Small intestine (tissue), 16 donors: ENCODE measurements at places on chromosomes 5 and 9.

DNA sequence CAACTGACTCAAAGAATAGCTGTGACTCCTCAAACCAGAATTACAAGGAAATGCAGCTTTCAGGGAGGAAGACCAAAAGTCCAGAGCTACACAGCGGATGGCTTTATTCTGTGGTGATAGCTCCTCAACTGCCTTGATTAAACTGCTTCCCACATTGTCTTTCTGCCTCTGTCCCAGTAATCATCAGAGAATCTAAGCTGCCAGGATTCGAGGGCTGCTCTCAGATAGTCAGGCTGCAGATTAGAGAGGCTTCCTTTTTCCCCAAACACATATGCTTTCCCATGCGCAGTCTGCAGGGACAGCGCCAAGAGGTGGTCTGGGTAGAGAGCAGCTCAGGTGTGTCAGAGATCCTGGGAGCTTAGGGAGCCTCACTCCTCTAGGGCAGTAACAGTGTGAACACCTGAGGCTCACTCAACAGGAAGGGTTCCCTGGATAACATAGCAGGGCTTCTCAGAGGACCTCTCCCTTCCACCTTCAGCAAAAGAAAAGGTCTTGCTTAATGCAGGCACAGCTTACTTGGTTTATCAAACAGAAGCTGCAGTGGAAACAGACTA, 439.9 kb upstream of the TLE4 start:
- no peak for DNase-seq

GRCh38 chr5:79255786-79256557, 20.0 kb downstream of the JMY start:
- DNase-seq: peak; percentile 42

GRCh38 chr5:36944607-36945225, 68.1 kb downstream of the NIPBL start:
- DNase-seq: peak; percentile 45

DNA sequence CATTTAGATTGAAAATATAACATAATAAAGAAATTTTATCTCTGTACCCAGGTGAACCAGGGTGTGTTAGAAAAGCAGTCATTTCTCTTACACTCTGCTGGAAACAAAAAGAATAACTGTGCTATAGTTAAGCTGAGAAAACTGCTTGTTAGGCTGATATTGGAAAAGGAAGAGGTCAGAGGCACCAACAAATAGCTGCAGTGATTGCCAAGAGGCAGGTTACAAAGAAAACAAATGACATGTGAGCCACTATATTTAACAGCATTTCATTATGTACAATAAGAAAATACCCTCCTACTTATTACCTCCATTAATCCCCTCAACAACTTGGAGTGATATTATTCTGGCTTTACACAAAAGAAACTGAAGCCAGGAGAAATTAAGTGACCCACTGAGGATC, 607.9 kb upstream of the TLE4 start:
- no peak for DNase-seq

GRCh38 chr9:133863257-133863592, 125.1 kb upstream of the SARDH start:
- DNase-seq: no peak

GRCh38 chr5:115050866-115051265, 118.8 kb downstream of the TRIM36 start:
- no peak for DNase-seq

DNA sequence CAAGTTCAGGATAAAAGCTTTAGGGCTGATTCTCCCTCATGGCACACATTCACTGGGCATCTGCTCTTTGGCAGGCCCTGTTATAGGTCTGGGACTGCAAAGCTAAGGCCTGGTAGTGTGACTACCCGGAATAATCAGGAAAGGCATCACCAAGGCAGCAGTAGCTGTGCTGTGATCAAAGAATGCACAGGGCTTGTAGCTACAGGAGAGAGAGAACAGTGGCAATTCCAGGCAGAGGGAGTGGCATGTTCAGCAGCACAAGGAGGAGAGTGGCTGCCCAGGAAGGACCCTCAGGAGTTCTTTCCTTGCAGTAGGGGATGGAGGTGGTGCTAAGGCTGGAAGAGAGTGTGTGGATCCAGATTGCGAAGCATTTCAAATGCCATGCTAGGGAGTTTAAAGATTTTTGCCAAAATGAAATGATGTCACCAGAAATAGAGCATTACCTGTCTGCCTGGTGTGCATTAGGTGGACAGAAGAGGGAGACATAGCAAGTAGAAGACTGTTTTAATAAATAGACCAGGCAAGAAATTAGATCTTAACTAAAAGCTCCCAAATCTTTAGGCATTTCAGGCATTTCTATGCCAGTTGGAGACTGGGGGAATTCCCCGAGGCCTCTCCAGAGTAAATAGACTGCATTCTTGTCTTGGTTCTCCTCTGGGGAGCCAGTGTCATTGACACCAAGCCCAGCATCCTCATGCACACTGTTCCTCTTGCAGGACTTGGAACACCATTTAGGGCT, 69.1 kb downstream of the GPR21 start:
- no peak for DNase-seq

DNA sequence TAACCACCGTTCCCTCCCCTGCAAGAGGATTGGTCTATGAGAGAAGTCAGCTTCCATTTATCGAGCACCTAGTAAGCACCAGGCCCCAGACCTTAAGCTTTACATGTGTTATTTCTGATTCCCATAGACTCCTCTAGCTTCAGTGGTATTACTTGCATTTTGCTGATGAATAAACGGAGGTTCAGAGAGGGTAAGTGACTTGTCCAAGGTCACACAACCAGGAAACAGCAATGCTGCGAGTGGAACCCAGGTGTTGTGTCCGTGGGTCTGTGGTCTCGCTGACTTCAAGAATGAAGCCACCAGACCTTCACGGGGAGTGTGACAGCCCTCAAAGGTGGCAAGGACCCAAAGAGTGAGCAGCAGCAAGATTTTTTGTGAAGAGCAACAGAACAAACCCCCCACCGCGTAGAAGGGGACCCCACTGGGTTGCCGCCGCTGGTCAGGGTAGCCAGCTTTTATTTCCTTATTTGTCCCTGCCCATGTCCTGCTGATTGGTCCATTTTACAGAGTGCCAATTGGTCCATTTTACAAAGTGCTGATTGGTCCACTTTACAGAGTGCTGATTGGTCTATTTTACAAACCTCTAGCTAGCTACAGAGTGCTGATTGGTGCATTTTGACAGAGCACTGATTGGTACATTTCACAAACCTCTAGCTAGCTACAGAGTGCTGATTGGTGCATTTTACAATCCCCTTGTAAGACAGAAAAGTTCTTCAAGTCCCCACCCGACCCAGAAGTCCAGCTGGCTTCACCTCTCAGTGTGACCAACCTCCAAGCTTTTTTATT, 29.1 kb upstream of the KCNIP1 start:
- no peak for DNase-seq
